Skin of body (tissue), 3 donors: ENCODE measurements at places on chromosomes 5 and 9. TPM values are rescaled to one million over a fixed set of nuclear protein-coding genes. Genes with fewer than 3 reads are reported as not detected.

The SPINK4 gene
- total RNA-seq, result not detected

The CCDC192 gene
- total RNA-seq, result not detected

GRCh38 chr5:158513490-158514318 lies 586.0 kb downstream of the EBF1 start:
- DNase-seq, result peak; percentile 66

DNA sequence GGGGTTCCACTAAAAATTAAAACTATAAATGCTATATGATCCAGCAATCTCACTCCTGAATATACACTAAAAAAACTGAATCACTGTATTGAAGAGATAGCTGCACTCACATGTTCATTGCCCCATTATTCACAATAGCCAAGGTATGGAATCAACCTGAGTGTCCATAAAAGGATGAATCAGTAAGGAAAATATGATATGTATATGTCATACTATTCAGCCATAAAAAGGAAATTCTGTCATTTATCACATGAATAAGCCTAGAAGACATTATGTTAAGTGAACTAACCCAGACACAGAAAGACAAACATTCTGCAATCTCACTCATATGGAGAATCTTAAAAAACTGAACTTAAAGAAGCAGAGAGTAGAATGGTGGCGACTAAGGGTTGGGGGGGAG lies 1376.2 kb upstream of the CDH9 start:
- DNase-seq, result no peak

DNA sequence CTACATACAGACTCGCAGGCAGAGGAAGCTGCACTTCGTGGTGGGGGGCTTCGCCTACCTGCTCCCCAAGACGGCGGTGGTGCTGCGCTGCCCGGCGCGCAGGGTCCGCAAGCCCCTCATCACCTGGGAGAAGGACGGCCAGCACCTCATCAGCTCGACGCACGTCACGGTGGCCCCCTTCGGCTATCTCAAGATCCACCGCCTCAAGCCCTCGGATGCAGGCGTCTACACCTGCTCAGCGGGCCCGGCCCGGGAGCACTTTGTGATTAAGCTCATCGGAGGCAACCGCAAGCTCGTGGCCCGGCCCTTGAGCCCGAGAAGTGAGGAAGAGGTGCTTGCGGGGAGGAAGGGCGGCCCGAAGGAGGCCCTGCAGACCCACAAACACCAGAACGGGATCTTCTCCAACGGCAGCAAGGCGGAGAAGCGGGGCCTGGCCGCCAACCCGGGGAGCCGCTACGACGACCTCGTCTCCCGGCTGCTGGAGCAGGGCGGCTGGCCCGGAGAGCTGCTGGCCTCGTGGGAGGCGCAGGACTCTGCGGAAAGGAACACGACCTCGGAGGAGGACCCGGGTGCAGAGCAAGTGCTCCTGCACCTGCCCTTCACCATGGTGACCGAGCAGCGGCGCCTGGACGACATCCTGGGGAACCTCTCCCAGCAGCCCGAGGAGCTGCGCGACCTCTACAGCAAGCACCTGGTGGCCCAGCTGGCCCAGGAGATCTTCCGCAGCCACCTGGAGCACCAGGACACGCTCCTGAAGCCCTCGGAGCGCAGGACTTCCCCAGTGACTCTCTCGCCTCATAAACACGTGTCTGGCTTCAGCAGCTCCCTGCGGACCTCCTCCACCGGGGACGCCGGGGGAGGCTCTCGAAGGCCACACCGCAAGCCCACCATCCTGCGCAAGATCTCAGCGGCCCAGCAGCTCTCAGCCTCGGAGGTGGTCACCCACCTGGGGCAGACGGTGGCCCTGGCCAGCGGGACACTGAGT lies 255.9 kb downstream of the SAXO1 start:
- no peak for DNase-seq

DNA sequence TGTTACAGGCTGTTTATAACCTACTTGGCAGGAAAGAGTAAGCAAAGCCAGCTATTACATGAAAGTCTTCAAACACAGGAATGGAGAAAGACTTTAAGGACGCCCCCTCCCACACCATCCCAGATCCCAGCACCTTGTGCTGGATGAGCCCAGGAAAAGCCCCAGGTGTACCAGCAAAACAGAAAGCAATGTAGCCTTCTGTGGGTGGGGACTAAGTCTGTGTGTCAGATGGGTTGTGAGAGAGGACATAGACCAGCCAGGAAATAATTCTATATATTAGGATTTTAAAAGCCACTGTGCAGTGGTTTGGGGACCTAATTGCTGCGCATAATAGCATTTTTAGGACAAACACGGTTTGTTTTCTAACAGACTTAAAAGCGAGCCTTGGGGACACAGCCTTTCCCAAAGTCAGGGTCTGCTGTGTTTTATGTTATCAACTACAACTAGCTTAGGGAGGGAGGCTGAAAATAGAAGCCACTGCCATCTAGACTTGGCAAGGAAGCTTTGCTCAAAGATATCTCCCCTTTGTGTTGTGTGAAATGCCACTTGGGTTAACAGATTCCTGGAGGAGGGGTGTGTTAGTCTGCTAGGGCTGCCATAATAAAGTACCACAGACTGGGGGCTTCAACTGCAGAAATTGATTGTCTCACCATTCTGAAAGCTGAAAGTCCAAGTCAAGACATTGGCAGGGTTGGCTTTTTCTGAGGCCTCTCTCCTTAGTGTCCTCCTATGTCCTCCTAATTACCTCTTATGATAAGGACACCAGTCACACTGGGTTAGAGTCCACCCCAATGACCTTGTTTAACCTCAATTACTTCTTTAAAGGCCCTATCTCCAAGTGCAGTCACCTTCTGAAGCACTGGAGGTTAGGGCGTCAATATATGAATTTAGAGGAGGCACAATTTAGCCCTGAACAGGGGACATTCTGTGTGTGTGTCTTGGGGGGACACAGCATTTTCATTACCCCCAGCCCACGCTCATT lies 17.2 kb upstream of the UBE2QL1 start:
- DNase-seq, result no peak
